ENCODE measurements at places on chromosomes 3 and 15.

- DNase-seq, result no peak
Measured at GRCh38 chr3:171986176-171986575, 53.2 kb upstream of the FNDC3B start.

DNA sequence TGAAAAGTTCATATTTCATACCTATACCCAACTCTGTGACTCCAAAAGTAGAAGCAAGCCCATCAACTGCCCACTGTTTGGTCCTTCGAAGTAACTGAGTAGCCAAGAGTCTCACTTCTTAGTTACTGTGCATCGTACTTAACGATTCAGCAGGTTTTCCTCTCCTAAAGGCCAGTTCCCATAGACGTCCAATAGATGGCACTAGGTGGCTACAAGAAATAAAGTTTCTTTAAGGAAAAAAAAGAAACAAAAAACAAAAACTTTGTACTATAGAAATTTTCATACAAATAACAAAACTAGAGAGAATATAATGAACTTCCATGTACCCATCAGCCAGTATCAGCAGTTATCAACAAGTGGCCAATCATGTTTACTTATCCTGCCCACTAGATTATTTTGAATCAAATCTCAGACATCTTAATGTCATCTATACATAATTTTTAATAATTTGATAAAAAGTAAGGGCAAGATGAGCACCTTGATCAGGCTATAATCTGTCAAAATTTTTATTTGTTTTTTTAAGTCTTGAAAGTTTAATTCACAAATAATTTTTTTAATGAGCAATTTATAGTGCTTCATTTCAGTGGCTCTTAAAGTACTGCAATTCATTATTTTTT is 63.8 kb upstream of the ACP3 start:
- no peak for DNase-seq

DNA sequence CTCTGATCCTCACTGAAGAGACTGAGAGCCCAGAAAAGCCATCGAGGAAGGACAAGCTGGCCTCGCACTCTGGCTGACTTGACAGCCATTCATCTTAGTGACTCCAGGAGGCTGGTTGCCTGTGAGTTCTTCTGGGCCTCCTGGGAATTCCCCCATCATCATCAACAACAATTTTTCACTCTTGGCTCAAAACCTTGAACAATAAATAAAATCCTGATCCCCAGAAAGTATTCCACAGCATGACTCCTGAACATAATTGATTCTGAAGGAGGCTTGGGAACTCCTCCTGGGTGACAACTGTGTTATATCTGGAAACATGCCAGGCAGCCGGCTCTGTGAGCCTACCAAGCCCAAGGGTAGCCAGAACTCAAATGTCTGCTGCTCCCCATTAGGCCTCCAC is 188.6 kb downstream of the SHQ1 start:
- no peak for DNase-seq

GRCh38 chr3:97838393-97838792 is 16.6 kb downstream of the CRYBG3 start:
- DNase-seq, result no peak

DNA sequence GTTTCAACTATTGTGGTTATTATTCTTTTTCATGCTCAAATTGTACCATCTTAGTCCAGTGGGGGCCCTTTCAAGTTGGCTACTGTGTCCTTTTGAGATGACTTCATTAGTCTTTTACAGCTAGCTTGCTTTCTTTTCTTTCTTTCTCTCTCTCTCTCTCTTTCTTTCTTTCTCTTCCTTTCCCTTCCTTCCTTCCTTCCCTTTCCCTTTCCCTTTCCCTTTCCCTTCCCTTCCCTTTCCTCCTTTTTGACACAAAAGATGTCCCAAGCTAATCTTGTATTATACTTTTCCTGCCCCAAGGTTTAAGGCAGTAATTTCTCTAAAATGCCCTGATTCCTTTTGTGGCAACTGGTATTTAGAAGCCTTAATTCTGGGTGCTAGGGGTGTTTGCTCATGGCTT is 213.0 kb upstream of the TBC1D5 start:
- DNase-seq, result no peak

- DNase-seq, result no peak
Measured at GRCh38 chr3:52331906-52332305, 15.8 kb downstream of the DNAH1 start.

GRCh38 chr3:184718431-184718830 is 6.6 kb upstream of the MAGEF1 start:
- no peak for DNase-seq

DNA sequence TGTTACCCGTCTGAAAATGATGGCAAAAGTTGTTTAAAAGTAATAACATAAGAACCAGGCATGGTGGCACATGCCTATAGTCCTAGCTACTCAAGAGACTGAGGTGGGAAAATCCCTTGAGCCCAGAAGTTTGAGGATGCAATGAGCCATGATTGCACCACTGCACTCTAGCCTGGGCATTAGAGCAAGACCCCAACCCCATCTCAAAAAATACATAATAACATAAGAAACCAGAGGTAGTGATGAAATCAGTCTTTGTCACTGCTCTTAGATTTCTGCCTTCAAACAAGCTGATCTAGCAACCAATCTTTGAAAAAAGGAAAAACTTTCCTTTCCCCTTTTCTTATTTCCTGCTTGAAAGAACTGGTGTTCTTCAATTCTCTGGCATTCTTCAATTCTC is 71.3 kb downstream of the TMCC1 start:
- DNase-seq, result no peak

DNA sequence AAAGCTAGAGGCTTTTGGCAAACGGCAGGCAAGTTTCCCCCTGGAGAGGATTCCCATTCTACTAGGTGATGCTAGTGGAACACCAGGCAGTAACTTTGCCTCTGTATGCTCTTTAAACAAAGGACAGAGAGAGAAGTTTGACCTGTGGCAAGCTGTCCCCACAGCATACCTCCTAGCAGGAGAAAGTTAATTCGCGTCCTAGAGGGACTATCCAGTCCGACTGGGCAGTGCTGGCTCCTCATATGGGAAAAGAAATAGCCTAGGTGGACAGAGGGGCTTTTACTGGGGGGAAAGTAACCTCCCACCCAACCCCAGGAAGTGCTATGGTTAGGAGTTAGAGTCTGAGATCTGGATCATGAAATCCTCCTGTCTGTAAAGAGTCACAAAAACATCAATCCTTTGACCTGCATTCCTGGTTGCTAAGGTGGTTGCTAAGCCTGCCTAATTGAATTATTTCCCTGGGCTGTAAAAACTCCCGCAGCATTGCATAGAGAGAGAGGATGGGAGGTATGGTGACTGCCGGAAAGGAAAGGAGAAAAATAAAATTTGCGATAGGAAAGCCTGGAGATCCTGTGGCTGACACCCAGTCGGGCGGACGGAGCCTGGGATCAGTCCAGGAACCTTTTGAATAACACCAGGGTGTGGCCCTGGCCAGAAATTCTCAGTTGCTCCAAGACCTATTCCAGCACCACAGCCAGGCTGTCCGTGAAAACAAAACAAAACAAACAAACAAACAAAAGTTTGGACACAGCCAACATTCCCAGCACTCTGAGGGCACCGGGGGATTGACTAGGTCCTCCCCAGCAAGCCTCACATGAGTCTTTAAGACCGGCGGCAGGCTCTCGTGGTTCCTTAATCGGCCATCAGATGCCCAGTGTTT is 67.7 kb upstream of the ATP11B start:
- no peak for DNase-seq

- DNase-seq, result no peak
Measured at GRCh38 chr3:143135150-143135549, 15.6 kb downstream of the CHST2 start.

DNA sequence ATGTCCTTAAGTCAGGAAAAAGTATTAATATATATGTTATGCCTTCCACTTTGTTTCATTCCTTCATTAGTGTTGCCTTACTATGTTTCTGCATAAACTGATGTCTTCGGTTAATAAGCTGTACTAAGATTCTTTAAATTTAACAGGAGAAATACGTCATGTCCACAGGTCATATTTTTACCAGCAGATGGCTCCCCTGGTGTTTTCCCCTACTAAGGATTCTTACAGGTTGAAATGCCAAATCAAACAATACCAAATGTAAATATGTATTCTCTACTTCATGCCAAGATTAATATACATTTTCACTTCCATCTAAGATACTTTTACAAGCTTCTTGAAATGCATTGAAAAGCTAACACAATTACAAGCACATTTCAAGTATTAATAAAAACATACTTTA is 1602.1 kb downstream of the SI start:
- DNase-seq, result no peak

GRCh38 chr3:73465926-73466325 is 158.8 kb downstream of the PDZRN3 start:
- DNase-seq, result no peak

DNA sequence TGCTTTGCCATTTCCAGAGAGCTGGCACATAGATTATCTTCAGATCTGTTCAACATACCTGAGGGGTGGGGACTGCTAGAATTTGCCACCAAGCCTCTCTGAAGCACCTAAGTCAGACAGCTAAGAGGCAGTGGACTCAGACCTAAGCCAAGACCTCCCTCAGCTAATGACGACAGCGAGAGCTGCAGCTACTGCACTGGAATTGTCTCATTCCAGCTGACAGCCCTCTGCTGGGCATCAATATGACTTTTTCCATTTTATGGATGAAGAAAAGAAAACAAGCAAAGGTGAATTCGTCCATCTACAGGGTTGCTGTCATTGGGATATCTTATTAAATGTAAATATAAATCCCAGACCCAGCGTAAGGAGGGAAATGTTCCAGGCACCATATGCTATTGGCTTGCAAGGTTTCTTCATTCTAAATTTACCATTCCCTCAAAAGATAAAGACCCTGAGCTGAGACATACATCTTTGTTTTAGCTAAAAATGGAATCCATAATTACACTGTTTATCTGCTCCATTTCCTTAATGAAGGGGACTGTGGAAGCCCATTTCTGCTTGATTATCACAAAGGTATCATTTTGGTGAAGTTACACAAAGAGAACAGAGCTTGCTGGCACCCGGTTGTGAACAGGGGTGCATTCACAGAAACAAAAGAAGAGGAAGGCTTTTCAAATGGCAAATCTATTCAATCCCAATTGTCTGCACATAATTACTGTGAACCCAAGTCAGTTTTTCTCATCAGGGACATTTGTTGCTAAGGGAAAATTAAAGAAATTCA is 85.5 kb upstream of the LRTM1 start:
- DNase-seq, result no peak

DNA sequence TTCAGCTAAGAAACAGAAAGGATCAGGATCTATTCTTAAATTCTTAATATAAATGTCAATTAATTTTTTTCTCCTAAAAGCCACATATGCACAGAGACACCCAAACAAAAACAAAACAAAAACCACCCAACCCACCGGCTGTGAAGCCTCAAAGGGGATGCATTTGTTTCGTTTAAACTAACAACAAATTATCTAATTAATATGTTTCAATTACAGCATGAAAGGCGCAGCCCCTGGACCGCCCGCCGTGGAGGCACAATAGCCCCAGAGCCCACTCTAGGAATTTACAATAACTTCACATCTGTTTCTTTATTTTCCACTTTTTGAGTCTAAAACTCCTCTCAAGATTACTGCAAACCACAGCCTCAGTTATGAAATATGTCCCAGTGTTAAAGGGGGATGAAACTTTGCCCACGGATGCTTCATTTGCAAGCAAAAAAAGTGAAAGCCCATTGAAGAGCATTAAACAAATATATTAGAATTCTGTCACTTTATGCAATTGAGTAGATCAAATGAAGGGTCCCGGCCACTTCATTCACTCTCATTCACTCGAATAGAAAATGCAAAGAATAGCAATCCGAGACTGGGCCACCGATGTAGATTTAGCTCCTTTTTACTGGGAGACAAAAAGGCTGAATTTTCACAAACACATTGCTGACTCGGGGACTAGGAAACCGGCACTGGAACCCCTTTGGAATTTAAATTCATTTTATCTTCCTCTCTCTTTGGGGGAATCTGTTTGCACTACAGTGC is 6.0 kb downstream of the FOXB1 start:
- no peak for DNase-seq

- no peak for DNase-seq
Measured at GRCh38 chr15:62850791-62851291, 191.7 kb upstream of the TPM1 start.

DNA sequence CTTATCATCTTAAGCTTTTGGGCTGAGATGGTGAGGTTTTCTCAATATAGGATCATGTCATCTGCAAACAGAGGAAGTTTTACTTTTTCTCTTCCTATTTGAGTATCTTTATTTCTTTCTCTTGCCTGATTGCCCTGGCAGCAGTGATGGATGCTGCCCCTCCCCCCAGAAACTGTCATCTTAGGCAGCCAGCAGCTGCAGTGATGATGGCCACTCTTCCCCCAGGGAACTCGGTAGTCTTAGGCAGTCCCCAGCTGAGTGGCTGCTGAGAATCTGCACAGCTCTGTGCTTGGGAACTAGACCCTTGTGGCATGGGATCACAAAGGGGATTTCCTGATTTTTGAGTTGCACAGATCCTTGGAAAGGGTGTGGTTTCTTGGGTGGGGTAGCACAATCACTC is 791.1 kb upstream of the ALCAM start:
- DNase-seq, result no peak

GRCh38 chr3:179233043-179233442 is 17.9 kb downstream of the KCNMB3 start:
- no peak for DNase-seq

DNA sequence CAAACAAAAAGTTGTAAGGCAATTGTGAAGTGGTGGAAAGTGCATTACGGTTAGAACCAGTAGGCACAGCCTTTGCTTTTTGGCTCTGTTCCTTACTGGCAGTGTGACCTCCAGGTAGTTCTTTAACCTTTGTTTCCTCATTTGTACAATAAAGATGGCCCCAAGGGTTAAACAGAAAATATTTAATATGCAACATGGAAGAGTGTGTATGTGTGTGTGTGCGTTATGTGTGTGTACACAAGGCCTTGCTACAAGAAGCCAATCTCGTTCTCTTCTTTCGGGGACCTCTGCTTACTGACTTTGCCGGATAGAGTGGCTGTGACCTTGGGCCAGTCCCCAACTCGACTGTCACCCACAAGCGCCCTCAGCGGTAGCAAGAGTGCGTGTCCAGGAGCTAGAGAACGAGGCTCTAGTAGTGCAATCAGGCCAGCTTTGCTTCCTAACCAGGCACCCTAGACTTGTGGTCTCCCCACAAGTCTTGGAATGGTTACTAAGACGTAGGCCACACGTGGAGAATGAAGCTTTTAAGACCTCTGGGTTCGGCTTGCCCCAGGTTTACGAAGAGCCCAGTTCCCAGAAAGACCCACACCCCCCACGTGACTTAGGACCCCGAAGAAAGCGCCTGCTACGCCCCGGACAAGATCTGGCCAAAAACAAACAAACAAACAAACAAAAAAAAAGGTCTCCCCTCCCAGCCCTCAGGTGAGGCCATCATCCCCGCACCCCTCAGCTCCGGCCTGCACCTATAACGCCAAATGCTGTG is 593 bp downstream of the CIAO2A start:
- DNase-seq, result peak; percentile 23

DNA sequence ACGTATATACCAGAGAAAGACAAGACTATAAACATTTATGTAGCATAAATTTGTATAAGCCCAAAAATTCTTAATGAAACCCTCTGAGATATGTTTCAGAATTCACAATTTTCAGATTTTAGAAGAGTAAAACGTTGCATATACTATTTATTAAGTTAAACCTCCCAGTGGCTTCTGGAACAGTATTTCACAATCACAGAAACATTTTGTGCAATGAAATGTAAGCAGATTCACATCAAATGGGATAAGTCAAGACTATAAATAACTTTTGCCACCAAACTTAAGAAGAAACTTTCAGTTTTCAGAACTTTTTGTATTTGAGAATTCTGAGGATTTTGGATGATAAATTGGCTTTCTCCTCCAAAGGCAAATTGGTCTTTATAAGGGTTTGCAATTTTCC is 9.2 kb downstream of the SLTM start:
- no peak for DNase-seq

- no peak for DNase-seq
Measured at GRCh38 chr3:32285891-32286290, 47.4 kb downstream of the CMTM8 start.
